ENCODE measurements at places on chromosomes 6 and 20.

GRCh38 chr6:32147401-32148132 lies 4.2 kb downstream of the PRRT1 start:
- DNase-seq: no peak

- DNase-seq: no peak
Measured at GRCh38 chr20:61117725-61118124, 134.3 kb upstream of the CDH4 start.

GRCh38 chr6:163951326-163951725 lies 536.8 kb downstream of the QKI start:
- no peak for DNase-seq

DNA sequence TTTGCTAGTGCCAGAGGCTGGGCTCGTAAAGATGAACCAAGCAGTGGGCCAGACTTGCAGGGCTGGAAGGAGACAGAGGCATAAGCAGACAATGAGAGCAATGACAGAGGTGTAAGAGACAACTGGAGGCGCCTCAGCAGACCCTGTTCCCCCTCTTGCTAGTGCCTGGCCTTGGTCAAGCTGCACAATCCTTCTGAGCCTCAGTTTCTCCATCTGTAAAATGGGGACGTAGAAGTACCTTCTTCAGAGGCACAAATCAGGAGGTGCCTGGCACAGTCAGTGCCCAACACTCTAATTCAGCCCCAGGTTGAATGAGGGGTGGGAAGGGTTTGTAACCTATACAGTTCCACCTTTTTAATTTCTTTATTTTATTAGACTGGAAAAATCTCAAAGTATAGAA lies 23.2 kb downstream of the BPIFB1 start:
- no peak for DNase-seq

DNA sequence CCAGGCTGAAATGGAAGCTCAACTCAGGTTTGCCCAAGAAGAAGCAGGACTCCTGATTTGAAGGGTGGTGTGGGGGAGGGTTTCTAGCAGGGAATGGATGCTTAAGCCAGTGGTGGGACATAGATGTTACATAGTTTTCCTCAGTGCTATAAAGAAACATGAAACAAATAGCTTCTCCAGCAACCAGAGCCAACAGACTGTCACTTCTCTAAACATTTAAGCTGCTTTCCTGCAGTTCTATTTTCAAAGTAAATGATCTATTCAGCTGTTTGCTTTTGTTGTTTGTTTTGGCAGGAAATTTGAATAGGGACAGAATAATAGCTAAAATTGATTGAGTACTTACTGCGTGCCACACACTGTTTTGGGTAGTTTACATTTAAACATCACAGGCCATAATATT lies 169.0 kb downstream of the UST start:
- DNase-seq: no peak

GRCh38 chr6:21739838-21740237 lies 146.3 kb downstream of the SOX4 start:
- no peak for DNase-seq

DNA sequence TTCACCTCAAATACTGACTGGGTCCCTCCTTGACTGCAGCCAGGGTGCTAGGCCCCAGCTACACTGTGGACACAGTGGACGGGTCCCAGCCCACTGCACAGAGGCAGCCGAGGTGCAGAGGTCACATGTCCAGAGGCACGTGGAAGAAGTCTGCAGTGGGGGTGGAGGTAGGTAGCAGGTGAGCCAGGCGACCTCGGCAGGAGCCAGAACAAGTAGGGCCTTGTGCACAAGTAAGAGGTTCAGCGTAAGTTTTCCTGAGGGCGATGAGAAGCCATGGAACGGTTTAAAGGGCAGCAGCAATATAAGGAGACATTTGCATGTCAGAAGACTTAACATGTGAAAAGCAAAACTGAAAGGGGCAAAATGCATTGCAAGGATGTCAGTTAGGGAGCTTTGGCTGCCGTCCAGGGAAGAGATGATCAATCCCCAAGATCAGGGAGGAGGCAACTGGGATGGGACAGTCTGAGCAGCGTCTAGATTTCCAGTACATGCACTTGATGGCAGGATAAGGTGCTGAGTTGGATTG lies 49.7 kb upstream of the SNX9 start:
- no peak for DNase-seq

DNA sequence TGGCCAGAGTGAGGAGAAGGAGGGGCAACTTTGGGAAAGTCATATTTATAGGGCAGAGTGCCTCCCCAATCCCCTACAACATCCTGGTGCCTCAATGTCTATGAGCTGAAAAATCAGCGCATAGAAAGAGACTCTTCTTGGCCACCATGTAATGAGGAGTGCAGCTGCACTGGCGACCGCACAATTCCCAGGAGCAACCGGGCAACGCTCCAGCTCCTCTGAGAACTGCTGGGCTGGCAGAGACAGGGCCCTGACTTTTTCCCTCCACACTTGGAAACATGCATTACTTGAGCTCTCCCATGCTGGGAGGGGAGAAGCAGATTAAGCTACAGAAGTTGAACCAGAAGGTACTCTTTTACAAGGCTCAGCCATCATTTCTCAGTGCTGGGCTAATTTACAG lies 31.4 kb upstream of the MARCKS start:
- peak; percentile 59 for DNase-seq

DNA sequence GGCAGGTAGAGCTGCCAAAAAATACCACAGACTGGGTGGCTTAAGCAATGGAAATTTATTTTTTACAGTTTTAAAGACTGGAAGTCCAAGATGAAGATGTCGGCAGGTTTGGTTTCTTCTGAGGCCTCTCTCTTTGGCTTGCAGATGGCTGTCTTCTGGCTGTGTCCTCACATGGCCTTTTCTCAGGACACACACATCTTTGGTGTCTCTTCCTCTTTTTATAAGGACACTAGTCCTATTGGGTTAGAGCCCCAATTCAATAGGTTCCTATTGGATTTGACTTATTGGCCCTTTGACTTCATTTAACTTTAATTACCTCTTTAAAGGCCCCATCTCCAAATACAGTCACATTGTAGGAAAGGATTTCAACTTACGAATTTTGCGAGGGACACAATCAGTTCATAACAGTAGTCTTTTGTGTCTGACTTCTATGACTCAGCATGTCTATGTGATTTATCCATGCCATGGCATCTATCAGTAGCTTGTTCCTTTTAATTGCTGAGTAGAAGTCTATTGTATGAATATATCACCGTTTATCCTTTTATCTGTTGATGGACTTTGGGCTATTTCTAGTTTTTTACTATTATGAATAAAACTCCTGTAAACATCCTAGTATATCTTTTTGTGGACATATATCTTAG lies 11.0 kb upstream of the TCP11 start:
- DNase-seq: peak; percentile 90

GRCh38 chr20:34022151-34022838 lies 28.6 kb downstream of the RALY start:
- no peak for DNase-seq

DNA sequence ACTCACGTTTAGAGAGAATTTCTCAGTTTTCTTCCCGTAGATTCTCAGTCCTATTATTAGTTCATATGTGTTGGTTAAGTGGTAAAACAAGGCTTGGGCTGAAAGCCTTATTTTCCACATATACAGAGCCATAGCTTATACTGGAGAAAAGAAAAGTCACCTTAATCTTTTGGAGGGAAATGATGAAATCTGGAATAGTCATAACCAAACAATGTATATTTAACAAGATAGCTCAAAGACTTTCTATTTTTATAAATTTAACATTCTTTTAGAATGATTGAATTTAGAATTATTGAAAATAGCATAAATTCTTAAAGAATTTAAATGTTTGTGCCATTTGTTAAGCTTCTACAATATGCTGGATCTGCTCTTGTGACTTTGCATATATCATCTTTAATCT lies 85.8 kb downstream of the CDKAL1 start:
- no peak for DNase-seq

DNA sequence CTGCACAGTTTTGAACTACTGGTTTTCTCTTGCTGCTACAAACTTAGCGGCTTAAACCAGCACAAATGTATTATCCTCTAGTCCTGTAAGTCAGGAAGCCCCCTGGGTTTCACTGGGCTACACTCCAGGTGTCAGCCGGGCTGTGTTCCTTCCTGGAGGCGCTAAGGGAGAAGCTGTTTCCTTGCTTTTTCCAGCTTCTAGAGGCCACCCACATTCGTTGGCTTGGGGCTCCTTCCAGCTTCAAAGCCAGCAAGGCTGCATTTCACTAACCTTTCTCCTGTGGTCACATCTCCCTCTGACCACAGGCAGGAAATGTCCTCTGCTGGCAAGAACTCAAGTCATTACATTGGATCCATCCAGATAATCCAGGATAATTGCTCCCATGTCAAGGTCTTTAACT lies 350.6 kb upstream of the PLCB4 start:
- no peak for DNase-seq

DNA sequence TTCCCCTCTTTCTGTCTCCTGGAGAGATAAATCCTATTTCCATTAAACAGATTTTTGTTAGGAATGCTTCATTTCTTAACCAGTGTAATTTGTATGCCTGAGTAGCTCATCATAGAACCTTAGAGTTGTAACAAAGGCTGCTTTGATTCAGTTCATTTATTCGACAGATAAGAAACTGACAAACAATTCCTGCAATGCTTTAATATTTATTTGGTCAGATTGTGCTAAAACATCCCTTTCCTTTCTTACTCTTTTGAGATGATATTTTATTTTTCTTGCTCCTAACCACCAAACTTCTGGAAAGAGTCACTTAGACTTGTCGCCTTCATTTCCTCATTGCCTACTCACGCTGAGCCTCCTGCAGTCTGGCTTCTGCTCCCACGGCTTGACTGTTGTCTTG lies 89.0 kb upstream of the SUPT3H start:
- DNase-seq: no peak

DNA sequence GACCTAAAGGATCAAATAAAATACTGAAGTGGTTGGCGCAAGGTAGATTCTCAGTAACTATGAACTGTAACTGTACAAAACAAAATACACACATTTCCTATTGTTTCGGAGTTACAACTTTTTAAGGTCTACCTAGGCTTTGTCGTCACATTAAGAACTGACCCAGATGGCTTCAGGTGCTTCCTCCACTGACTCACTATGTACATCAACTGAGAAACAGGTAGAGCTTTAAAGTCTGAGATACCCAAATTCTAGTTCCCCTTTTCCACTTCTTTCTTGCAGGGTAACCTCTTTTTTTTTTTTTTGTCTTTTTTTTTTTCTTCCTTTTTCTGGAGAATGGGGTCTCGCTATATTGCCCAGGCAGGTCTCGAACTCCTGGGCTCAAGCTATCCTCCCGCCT lies 5.5 kb downstream of the SNRPB start:
- DNase-seq: no peak

- no peak for DNase-seq
Measured at GRCh38 chr6:39137245-39137644, 22.3 kb upstream of the SAYSD1 start.

- DNase-seq: no peak
Measured at GRCh38 chr20:14219801-14220461, 117.5 kb downstream of the FLRT3 start.

DNA sequence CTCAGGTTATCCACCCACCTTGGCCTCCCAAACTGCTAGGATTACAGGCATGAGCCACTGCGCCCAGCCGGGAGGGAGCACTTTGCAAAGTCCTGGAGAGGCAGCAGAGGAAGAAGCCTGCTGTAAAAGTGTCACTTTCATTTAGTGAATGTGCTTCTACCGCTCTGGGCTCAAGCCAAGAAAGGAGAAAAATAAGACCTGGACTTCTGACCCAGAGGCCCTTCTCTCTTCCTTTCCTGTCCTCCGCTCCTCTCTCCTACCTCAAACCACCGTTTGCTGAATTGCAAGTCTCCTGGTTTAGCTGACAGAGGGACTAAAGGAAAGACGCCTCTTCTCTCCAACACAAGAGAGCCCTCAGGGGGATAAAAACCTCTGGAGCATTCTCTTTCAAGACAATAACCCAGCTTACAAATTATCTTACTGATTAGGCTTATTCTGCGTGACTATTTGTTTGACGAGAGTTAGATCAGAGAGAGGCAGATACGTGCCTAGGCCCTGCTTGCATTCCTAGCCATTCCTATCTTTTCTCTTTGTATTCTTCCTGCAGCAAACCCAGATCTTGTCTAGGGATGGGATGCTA lies 84.2 kb upstream of the SLC22A23 start:
- DNase-seq: no peak

- DNase-seq: no peak
Measured at GRCh38 chr6:40717411-40718057, 130.4 kb upstream of the LRFN2 start.

DNA sequence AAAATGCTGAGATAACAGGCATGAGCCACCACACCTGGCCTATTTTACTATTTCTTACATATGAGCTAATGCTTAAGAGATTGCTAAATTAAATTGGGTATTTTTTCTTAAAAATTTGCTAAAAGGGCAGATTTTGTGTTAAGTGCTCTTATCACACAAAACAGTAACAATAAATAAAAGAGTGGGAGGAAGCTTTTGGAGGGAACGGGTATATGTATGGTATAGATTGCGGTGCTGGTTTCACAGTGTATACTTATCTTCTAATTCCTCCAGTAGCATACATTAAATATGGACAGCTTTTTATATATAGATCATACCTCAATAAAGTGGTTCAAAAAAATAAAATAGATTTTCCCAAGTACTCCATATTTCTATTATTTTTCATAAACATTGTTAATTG lies 39.4 kb upstream of the FABP7 start:
- DNase-seq: no peak

GRCh38 chr6:14816116-14816859 lies 429.6 kb upstream of the JARID2 start:
- peak; percentile 94 for DNase-seq

DNA sequence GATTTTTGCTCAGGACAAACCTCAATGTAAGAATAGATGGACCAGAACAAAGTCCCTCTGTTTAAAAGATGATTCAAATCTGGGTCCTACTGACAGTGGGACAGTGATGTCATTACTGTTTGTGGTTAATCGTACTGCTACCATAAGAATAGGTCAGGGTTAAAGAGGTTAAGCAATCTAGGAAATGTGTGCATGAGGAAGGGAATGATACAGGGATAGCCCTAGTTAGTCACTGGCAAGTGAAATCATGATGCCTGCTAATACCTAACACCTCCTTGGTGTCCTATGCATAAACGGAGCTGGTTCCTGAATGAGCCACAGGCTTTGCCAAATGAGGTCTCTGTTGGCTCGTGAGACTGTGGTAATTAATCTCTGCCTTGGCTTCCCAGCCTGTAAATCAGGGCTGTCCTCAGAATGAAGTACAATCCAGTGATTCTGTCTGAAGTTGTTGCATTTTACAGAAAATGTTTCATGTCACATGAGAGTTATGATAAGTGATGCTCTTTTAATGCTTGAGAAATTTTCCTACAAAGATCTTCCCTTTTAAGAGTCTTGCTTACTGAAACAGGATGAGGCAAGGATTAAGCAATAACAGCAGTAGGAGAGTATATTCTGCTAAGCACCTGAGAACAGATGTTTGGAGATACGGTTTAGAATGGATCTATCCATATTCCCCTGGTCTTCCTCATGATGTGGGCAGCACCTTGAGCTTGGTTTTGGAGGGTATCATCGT lies 3.8 kb downstream of the MEP1A start:
- DNase-seq: no peak

- DNase-seq: no peak
Measured at GRCh38 chr6:6971369-6971768, 136.4 kb upstream of the RREB1 start.

- DNase-seq: no peak
Measured at GRCh38 chr6:32371229-32371628, 474 bp downstream of the TSBP1 start.

Data from foreskin melanocyte (primary cell).